Activated naive CD4-positive, alpha-beta T cell treated with Interleukin-2 at 50 U/mL for 16 hours (primary cell): ENCODE measurements at places on chromosomes 2 and 18.

DNA sequence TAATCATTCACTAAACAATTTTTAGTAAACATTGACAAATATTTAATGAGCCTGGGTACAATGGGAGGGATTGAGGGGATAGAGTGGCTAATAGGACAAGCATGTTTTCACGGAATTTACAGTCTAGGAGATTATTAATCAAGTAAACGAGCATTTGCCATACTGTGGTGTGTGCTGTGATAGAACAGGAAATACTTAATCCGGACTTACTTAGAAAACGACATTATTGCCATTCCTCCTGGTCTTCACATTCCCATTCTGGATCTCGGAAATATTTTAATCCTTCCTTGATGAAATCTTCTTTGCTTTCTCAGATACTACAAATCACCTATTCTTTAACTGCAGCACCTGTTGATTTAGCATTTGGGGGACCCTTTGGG lies 905 bp downstream of the TTLL4 start:
- no peak for DNase-seq

GRCh38 chr2:10439185-10439879 lies 8.8 kb downstream of the ODC1 start:
- no peak for DNase-seq

GRCh38 chr2:145283131-145283530 lies 763.2 kb upstream of the ZEB2 start:
- DNase-seq: no peak

GRCh38 chr2:121203591-121204249 lies 81.3 kb downstream of the TFCP2L1 start:
- no peak for DNase-seq

GRCh38 chr2:188403676-188404075 lies 112.0 kb downstream of the GULP1 start:
- DNase-seq: no peak

DNA sequence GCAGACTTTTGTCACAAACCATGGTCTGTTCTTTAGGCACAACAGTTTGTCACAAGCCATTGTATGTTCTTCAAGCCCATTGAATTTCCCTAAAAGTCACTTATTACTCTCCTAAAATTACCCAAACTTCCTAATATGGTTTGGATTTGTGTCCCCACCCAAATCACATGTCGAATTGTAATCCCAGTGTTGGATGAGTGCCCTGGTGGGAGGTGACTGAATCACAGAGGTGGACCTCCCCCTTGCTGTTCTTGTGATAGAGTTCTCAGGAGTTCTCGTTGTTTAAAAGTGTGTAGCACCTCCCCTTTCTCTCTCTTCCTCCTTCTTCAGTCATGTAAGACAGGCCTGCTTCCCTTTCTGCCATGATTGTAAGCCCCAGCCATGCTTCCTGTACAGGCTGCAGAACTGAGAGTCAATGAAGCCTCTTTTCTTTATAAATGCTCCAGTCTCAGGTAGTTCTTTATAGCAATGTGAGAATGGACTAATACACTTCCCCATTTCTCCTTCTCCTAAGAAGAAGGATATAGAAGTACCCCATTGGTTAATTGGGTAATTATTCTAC lies 11.2 kb upstream of the GYPC start:
- no peak for DNase-seq

- no peak for DNase-seq
Observed at GRCh38 chr18:12928206-12928605, 19.6 kb upstream of the SEH1L start.

- DNase-seq: no peak
Observed at GRCh38 chr2:113826346-113827285, 63.3 kb upstream of the ACTR3 start.

DNA sequence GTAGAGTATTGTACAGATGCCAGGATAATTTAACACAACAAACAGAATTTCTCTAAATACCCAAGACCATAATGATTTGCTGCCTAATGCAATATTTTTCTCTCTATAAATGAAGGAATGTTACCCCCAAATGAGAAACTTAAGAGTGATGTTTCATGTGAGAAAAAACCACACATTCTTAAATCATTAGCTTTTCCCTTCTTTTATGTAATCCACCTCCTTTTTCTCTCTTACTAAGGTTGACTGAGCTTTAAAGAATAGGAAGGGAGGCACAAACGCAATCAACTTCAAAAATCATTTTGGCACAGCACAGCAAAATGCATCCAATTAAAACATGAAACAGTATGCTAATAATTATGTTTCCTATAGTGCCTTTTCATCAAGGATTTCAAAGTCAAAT lies 698.1 kb upstream of the CDH2 start:
- DNase-seq: no peak

DNA sequence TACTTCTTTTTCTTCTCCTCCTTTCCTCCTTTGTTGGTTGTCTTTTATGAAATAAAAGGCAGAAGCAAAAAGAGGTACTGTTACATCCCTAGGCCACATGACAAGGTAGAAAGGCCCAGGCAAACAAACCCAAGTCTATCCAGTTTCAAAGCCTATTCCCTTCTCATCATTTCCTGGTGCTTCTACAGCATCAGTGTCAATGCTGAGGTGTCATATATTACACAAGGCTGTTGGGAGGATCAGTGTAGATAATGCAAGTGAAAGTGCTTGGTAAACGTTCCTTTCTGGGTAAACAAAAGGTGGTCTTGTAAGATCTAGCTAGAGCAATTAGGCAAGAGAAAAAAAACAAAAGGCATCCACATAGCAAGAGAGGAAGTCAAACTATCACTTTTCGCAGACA lies 64.9 kb downstream of the EVA1A start:
- DNase-seq: no peak

- DNase-seq: no peak
Observed at GRCh38 chr2:232731470-232731869, 34.3 kb downstream of the GIGYF2 start.

DNA sequence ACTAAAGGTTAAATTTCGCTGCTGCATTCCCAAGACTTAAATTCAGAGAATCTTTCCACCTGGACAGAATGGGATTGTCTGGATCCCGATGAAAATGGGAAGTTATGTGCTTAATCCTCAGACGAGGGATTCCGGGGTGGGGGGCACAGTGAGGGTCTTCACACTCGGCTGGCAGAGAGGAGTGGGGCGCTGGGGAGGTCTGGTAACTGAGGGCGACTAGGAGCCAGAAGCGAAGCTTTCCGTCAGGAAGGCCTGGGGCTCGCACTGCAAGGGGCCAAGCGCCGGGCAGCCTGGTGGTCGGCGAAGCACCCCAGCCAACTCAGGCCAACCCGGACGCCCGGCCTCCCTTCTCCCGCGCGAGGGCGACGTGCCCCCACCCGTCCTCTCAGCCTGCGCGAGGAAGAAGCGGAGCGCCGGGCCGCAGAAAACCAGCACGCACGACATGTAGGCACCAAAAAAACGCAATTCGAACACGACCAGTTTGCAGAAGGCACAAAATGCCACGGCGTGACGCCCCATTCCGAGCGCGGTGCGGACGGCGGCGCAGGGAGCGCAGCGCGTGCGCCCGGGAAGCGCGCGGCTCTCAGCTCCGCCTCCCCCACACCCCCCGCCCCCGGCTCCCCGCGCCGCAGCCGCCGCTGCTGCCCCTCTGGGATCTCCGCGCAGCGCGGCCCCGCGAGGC lies 188.1 kb downstream of the ZEB2 start:
- DNase-seq: no peak

GRCh38 chr2:42041377-42042127 lies 6.3 kb upstream of the PKDCC start:
- DNase-seq: no peak

DNA sequence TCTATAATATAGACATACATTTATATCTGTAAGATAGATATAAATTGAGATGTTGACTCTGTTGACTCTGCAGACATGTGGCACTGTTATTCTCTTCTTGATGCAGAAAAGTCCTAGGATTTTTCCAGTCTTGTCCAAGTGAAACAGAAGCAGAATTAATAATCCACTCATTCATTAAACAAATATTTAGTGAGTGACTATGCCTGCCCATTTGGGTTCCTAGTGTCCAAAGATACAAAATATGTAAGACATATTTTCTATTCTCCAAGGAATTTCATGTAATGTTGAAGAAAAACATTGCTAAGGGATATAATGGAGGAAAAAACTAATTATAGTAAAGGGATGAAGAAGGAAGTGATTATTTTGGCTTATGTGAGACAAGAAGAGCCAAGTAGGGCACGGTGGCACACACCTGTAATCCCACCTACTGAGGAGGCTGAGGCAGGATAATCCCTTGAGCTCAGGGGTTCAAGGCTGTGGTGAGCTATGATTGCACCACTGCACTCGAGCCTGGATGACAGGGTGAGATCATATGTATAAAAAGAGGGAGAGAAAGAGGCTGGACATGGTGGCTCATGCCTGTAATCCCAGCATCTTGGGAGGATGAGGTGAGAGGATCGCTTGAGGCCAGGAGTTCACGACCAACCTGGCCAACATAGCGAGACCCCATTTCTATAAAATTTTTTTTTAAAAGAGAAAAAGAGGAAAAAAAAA lies 19.9 kb upstream of the PLEKHH2 start:
- no peak for DNase-seq

DNA sequence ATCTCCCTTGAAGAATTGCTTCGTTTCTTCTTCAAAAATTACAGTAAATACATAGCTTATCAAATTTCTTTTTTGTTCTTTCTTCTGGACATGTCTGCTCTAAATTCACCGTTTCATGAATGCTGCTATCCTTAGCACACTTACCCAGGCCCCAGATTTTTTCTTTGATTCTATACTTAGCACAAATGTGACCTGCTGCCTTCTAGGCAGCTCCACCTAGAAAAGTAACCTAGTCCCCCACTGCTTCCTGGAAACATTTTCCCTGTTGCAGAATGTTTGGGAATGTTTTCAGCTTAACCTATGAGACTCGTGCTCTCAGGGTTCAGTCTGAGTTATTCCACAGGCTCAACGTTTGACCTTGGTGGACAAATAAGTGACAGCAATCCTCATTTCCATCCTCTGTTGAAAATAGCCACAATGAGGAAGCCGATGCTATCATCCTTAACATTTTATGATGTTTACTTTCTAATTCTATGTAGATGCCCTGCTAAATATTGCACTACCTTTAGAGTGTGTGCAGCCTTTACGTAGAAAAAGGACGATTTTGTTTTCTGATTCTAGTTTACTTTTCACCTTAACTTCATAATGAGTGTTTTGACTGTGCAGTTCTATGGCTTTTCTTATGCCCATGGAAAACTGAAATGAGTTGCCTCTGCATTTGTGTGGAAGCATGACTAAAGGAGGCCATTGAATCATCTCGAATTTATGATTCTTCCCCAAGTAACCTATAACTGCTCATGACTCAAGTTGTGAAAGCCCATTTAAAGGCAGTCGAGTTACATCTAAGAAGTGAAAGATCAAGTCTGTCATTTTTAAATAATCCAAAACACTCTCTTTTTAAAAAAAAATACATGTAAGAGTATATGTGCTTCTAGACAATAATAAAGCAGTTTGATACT lies 47.7 kb downstream of the TMEM182 start:
- no peak for DNase-seq

DNA sequence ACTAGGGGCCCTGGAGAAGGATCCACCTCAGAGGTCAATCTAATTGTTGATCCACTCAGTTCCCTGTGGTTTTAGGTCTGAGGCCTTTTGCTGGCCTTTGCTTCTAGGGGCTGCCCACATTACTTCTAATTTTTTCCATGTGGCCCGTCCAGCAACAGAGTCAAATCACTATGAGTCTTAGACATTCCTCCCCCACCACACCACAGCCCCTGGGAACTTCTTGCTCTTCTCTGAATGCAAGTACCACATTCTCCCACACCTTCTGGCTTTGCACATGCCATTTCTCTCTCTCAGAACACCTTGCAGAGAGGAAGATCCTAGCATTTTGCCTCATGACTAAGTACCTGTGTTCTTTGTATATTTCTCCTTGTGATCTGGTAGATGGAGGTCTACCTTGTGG lies 286.9 kb downstream of the SETBP1 start:
- DNase-seq: no peak

GRCh38 chr2:172193331-172194089 lies 90.8 kb upstream of the DLX2 start:
- DNase-seq: no peak

DNA sequence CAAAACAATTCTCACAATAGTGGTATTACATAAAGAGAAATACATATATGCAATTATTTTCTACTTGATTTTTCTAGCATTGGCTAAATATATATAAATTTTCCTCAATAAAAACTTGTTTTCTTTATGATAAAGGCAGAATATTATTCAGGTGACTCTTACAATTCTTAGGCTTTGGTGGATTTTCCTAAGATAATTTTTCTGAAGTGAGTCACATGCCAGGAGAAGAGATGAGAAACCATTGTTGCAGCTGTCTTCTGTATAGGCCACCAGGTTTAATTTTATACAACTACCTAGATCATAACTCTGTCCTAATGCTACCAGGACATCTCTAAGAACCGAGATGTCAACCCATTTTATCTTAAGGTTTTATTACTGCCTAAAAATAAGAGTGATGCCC lies 552.4 kb upstream of the CDH2 start:
- DNase-seq: no peak

DNA sequence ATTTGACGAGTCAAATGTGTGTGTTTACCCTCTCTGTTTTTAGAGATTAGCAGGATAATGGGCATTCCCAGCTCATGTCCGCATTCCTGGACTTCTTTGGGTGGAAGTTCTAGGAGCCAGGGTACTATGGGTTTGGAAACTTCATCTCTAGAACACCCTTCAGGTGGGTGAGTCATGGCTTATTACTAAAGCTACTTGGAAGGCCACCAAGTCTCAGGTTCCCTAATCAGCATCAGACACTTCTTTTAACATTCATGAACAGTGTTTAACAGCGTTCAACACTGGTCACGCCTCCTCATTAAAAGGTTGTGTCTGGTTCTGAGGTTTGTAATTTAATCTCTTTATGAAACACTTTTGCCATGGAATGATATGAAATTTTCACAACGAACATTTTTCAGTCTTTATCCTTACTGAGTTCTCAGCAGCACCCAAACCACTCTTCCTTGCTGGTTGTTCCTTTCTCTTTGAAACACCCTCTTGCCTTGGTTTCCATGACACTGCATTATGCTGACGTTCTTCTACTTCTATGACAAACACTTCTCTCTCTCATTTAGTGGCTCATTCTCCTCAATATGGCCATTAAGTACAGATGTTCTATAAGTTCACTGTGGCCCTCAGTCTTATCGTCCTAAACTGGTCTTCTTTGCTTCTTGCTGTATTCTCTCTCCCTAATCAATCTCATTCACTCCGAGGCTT lies 49.3 kb downstream of the MMADHC start:
- DNase-seq: no peak

GRCh38 chr2:105287692-105288091 lies 41.8 kb downstream of the TGFBRAP1 start:
- peak; percentile 10 for DNase-seq

DNA sequence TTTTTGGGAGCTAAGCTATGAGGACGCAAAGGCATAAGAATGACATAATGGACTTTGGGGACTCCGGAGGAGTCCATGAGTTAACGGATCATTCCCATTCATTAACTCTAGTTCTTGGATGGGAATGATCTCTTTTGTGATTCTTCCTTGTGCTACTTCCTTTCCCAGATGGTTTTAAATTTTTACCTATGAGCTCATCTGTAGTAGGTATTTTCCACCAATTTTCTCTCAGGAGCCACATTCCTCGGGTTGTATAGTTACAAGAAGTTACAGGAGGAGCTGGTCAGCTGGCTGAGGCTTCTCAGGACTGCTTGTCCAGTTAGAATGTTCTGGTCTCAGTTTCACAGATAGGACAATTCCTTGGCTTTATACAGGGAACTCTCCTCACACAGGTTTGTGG lies 42.9 kb upstream of the LPIN2 start:
- no peak for DNase-seq
